CD4-positive, CD25-positive, alpha-beta regulatory T cell (primary cell): ENCODE measurements at places on chromosomes 1 and 21. TPM values are rescaled to one million over a fixed set of nuclear protein-coding genes. Genes with fewer than 3 reads are reported as not detected.

- H3K4me1 ChIP-seq, result no peaks in the 10 kb centered on the region
- DNase-seq, result no peak
- H3K4me3 ChIP-seq, result no peak overlapping the region
- H3K27me3 ChIP-seq, result no peaks in the 10 kb centered on the region
Measured at GRCh38 chr1:211479624-211480023, 12.3 kb downstream of the RD3 start.

- H3K27ac ChIP-seq, result no peak overlapping the region
- no peak for DNase-seq
- H3K36me3 ChIP-seq, result no peaks in the 10 kb centered on the region
- H3K4me1 ChIP-seq, result no peaks in the 10 kb centered on the region
- H3K4me3 ChIP-seq, result no peak overlapping the region
Measured at GRCh38 chr1:186745531-186746146, 65.4 kb upstream of the PTGS2 start.

The SYT11 gene
- 29.7 TPM for total RNA-seq

GRCh38 chr1:195876792-195877191 is 731.4 kb downstream of the KCNT2 start:
- H3K4me3 ChIP-seq, result no peak overlapping the region
- H3K27ac ChIP-seq, result no peak overlapping the region
- H3K36me3 ChIP-seq, result no peaks in the 10 kb centered on the region
- no peaks in the 10 kb centered on the region for H3K27me3 ChIP-seq
- no peaks in the 10 kb centered on the region for H3K4me1 ChIP-seq
- DNase-seq, result no peak

The CAPZB gene
- 372 TPM for total RNA-seq

The CCDC181 gene
- not detected for total RNA-seq

DNA sequence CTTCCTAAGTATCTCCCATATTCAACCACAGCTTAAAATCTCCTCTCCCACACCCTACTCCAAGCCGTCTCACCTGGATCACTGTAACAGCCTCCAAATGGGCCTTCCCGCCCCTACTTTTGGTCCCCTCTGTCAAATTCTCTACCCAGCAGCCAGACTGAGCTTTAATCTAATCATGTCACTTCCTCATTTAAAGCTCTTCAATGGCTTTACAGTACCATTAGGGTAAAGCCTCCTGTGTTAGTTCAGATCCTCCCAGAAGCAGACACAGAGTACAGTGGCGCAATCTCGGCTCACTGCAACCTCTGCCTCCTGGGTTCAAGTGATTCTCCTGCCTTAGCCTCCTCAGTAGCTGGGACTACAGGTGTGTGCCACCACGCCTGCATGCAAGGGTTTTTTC is 46.8 kb upstream of the PSEN2 start:
- no peaks in the 10 kb centered on the region for H3K36me3 ChIP-seq
- no peaks in the 10 kb centered on the region for H3K27me3 ChIP-seq
- H3K4me1 ChIP-seq, result peaks cover 10% of the 10 kb centered on the region
- no peak for DNase-seq
- H3K27ac ChIP-seq, result no peak overlapping the region
- no peak overlapping the region for H3K4me3 ChIP-seq

DNA sequence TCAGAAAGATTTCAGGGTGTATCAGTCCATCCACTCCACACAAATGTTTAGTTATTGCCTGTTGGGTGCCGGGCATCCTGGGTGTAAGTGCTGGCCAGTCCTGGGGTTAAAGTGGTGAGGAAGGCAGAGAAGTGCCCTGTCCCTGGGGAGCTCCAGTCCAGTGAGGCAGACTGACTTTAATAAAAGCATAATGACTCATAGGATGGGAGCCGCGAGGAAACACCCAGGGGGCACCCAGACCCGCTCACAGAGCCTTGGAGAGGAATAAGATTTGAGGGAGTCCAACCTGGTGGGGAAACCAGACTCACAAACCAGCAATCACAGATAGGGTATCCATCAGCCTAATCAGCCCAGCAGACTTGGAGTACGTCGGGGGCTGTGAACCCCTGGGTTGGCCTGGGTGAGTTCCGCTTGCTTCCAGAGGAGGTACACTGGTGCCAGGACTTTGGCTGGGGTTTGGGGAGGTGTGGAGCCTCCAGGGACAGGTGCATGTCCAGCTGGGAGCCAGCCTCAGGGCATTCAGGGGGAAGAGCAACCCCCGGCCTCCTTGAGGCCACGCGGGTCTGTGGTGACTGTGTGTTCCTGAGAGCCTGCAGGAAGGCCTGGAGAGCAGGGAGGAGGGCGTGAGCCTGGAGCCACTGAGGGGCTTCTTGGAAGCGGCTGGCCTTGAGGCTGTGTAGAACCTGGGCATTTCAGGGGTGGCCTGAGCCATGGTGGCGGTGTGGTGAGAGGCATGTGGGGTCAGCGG is 3.7 kb downstream of the PEAR1 start:
- DNase-seq, result no peak
- H3K4me3 ChIP-seq, result no peak overlapping the region
- no peak overlapping the region for H3K27ac ChIP-seq
- no peaks in the 10 kb centered on the region for H3K36me3 ChIP-seq
- H3K27me3 ChIP-seq, result peaks cover 11% of the 10 kb centered on the region

The CD1B gene
- not detected for total RNA-seq

- no peaks in the 10 kb centered on the region for H3K4me1 ChIP-seq
- peaks cover 9% of the 10 kb centered on the region for H3K27me3 ChIP-seq
- H3K4me3 ChIP-seq, result no peak overlapping the region
- H3K27ac ChIP-seq, result no peak overlapping the region
Measured at GRCh38 chr1:114199017-114199594, 45.4 kb upstream of the SYT6 start.

- H3K27ac ChIP-seq, result no peak overlapping the region
- H3K27me3 ChIP-seq, result no peaks in the 10 kb centered on the region
Measured at GRCh38 chr1:111417755-111418154, 9.8 kb downstream of the OVGP1 start.

DNA sequence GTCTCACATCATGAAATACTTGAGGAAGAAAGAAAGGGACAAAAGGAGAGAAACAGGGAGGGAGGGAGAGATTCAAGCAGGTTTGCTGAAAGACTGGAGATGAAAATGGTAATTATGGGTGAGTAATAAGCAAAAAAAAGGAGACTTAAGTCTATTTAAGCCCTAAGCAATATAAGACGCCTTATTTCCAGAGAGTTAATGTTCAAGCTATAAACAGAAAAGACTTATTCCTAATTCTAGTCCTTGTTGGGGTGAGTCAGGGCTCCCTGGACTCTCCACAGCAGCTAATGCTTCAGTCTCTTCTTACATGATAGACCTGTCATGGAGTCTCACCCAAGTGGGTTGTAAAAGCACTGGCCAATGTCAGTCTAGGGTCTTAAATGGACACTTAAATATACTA is 619.2 kb downstream of the SMYD3 start:
- no peaks in the 10 kb centered on the region for H3K27me3 ChIP-seq
- H3K27ac ChIP-seq, result no peak overlapping the region
- H3K4me1 ChIP-seq, result no peaks in the 10 kb centered on the region
- H3K4me3 ChIP-seq, result no peak overlapping the region

DNA sequence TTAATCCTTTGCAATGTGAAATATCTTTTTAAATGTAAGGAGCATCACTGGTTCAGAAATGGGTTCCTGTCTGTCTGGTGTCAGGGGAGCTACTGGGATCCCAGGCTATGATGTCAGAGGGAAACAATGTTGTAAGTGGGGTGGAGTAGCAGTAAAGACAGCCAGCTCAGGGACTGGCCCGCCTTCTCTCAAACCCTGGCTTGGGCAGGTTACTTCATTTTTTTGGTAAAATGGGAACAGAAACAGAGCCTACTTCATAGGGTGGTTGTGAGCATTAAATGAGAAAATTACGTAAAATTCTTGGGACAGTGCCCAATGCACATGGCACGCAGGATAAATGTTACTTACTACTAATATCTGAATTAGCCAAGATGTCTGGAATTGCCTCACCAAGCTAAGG is 30.7 kb upstream of the IL20 start:
- no peak overlapping the region for H3K4me3 ChIP-seq
- no peaks in the 10 kb centered on the region for H3K36me3 ChIP-seq
- no peak for DNase-seq
- no peak overlapping the region for H3K27ac ChIP-seq
- peaks cover 5% of the 10 kb centered on the region for H3K4me1 ChIP-seq

DNA sequence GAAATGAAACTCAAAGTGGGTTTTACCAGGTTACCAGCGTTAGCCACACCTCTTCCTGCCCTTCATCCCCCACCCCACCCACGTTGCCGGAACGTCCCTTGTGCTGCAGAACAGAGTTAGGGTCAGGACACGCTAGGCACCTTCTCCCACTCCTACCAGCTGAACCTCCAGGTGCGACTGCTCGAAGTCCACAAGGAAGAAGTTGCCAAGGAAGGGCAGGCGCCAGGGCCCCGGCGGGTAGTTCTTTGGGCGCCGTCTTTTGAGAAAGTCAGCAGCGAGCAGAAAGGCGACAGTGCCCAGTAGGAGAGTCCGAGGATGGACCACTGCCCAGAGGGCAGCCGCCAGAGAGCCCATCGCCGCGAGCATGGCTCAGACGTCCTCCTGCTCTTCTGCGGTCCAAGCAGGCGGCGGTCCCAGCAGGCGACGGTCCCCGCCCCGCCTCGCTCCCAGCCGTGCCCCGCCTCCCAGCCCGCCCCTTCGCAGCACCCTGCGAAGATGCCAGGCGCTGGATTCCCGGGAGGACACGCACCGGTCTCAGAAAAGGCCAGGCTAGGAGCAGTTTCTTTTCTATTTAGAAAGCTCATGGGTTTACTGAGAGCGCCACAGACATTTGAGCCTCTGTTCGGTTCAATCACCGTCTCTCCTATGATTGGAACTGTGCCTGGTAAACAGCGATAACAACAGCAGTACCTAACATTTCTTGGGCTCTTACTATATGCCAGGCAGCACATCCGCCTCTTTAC is at the start of gene CYP2J2:
Gene CYP2J2 (minus strand): TSS at position 393 of the 743 bp plus-strand sequence. CDS start 27 bp downstream, at position 366.
- H3K27me3 ChIP-seq, result peaks cover 22% of the 10 kb centered on the region
- H3K27ac ChIP-seq, result no peak within 1 kb of the TSS
- no peak for DNase-seq
- H3K4me1 ChIP-seq, result peaks cover 4% of the 10 kb centered on the region

GRCh38 chr21:36990508-36991205 is 15.8 kb upstream of the RIPPLY3 start:
- H3K36me3 ChIP-seq, result no peaks in the 10 kb centered on the region
- no peaks in the 10 kb centered on the region for H3K4me1 ChIP-seq
- H3K27ac ChIP-seq, result no peak overlapping the region
- no peak for DNase-seq

GRCh38 chr1:32644426-32644825 is 5.9 kb downstream of the ZBTB8OS start:
- no peak overlapping the region for H3K27ac ChIP-seq
- H3K36me3 ChIP-seq, result peaks cover 11% of the 10 kb centered on the region
- no peak for DNase-seq
- no peak overlapping the region for H3K4me3 ChIP-seq

DNA sequence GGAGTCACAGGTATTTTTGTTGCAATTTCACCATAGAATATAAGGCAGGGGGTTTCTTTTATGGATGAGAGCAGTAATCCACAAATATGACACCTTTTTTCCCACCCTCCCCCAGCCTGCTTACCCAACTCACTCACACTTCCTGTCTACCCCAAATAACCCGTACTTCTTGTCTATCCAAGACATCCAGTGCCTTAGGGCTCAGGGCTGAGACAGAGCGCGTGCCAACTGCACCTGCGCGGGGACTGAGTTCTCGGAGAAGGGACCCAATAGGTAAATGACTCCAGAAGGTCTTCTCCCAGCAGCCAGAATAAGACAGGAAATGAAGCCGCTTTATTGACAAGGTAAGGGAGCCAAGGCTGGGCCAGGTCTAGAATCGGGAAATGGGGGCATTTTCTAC is 369.1 kb downstream of the SIPA1L2 start:
- no peaks in the 10 kb centered on the region for H3K4me1 ChIP-seq
- H3K27me3 ChIP-seq, result no peaks in the 10 kb centered on the region
- no peak overlapping the region for H3K4me3 ChIP-seq
